ENCODE measurements at places on chromosomes 4 and X. TPM values are rescaled to one million over a fixed set of nuclear protein-coding genes. Genes with fewer than 3 reads are reported as not detected.

DNA sequence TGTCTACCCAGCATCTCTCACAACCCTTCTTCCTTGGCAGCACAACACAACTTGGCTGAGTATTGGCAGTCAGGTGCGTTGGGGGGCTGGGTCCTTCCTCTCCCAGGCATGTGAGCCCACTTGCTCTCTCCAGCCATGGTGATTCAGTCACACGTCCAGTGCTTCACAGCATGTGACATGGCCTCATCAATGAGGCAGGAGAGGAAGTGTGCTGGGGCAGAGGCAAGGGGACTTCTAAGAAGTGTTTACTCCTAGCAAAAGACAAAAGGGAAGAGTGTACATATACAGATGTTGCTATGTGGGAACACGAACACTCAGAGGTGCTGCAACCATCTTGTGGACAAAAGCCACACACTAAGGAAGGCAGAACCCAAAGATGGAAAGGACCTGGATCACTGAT, 380.8 kb downstream of the FBXW7 start:
- H3K36me3 ChIP-seq, result no peaks in the 10 kb centered on the region
- DNase-seq, result no peak
- H3K4me3 ChIP-seq, result no peak overlapping the region
- H3K4me1 ChIP-seq, result no peaks in the 10 kb centered on the region
- no peak overlapping the region for H3K27ac ChIP-seq

DNA sequence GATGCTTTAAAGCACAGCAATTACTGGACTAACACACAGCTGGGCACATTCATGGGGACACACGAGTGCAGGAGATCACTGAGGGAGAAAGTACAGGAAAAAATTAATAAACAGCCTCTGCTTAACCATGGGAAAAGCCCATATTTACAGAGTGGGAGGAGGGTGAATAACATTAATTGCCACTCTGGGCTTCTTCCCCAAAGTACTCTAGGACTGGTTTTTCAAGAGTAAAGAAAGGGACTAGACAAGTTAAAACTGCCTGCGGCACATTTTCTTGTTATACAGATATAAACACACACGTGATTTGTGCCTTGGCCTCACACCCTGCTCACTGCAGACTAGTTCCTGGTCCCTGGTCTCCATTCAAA, 179.7 kb upstream of the TET2 start:
- no peaks in the 10 kb centered on the region for H3K36me3 ChIP-seq
- H3K4me3 ChIP-seq, result no peak overlapping the region
- H3K27ac ChIP-seq, result no peak overlapping the region
- no peak for DNase-seq
- H3K4me1 ChIP-seq, result no peaks in the 10 kb centered on the region

- H3K27ac ChIP-seq, result no peak overlapping the region
- H3K4me1 ChIP-seq, result no peaks in the 10 kb centered on the region
- H3K36me3 ChIP-seq, result no peaks in the 10 kb centered on the region
- H3K27me3 ChIP-seq, result no peaks in the 10 kb centered on the region
- no peak overlapping the region for H3K4me3 ChIP-seq
Measured at GRCh38 chr4:90458576-90458975, 331.4 kb downstream of the CCSER1 start.

SHOX gene
- 0.21 TPM for total RNA-seq
